NCI-H510A treated with DMSO at 0.1 percent for 48 hours (cell line): ENCODE measurements at places on chromosomes 1 and 21.
A peak's percentile ranks its signal among the peaks of the same experiment; 100 is the strongest.

DNA sequence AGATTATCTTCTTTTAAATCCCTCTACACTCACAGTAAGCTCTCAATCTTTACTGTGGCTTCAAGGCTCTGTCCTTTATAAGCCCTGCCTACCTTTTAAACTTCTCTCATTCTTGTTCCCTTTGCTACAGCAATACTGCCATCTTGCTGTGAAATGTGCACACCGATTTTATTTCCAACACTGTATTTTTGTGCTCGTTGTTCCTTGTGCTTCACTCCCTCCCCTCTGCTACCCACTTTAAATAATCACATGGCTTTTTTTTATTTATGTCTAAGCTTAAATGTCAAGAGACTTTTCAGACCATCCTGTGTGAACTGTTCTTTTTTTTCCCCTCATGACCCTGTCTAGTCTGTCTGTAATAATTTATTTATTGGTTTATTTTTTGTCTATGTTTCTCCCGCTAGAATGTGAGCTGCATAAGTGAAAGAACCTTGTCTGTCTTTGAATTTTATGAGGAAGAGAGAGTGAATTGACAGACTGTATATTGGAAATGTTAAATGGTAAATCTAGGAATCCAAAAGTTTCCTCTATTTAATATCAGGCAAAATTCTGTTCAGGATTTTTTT lies 45.7 kb downstream of the ABCD3 start:
- DNase-seq: peak; percentile 19

GRCh38 chr1:231027136-231027925 lies 12.7 kb downstream of the FAM89A start:
- DNase-seq: no peak

DNA sequence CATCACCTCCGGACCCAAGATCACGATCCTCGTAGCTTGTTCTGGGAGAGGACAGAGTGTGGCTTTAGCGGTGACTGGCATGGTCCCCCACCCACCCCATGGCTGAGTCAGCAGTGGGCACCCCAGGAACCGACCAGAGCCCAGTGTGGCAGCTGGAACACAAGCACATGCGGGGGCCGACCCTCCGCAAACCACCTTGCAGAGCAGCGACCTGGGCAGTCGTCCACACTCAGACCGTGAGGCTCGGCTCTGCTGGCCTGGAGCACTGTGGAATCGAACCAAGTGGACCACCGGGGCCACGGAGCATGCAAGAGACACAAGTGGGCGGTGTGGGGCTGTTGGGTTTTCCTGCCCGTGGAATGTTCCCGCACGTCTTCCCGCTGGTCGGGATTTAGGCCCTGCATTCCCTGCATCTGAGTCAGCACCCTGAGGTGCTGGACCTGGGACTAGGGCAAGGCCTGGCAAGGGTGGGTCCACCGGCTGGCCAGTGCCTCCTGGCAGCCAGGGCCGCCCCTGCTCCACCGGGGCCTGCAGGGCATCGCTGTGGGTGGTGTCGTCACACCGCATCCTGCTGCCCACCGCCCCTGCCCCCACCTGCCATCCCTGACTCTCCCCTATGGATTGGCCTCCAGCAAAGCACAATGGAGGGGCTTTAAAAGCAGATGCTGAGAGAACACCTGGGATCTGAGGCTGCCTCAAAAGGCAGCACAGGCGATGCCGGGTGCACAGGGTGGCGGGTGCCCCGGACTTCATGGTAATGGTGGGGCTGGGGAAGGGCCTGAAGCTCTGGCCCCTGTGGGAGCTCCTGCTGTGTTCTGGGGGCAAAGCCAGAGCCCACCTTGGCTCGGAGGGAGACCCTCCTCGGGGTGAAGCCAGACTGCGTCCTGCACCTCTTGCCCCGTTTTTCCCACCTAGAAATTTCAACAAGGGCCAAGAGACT lies 18.5 kb downstream of the MORN1 start:
- DNase-seq: no peak

GRCh38 chr21:27622631-27623030 lies 655.7 kb upstream of the ADAMTS5 start:
- DNase-seq: no peak

DNA sequence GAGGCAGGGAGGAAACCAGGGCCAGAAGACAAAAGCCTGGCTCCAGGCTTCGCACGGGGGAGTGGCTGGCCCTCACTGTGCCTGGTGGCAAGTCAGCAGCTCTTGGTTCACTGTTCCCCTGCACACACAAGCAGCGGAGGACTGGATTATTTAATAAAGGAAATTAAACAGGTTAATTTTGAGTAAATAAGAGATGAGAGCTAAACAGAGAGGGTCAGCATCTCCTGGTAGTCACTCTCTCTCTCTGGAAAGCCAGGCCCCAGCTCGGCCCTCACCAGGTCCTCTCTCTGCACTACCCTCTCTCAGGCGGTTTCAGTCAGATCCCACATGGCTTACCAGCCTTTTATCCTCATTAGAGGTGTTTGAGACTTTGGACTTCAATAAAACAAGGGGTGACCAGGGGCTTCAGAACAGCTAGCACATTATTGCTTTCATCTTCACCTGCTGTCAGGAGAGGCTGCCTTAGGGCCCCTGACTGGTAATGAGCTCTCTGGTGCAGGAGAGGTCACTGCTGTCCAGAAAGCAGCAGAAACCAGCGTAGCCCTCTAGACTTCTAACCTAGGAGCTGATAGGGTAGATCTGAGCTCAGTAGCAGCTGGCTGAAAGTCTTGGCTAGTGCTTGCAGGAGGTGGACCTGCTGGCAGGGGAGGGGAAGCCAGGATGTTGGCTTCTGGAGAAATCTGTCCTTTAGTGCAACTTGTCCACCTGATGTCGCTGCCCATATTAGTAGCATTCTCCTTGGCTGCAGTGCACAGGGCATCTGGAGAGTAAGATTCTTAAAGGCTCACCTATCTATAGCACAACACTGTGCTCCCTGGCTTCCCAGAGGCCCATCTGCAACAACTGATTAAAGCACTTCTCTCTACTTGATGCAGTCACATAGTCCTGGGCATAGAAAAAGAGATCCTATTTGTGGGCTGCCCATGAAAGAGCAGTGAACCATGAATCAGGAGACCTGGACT lies 45.9 kb downstream of the SYT6 start:
- DNase-seq: no peak

DNA sequence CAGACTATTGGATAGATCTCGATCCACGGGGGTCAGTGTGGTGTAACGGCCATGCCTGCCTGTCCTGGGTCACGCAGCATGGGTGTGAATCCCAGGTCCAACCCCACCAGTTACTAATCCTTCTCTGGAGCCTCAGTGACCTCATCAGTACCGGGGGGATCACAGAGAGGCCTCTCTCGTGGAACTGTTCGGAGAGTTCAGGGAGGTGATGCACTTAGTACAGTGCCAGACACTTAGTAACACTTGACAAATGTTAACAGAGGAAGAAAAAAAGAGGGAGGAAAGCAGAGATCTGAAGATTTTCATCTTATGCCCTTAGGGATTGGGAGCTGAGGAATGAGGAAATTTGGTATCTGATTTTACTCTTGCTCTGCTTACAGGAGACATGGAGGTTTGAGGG lies 2.9 kb downstream of the ABCA4 start:
- DNase-seq: no peak

DNA sequence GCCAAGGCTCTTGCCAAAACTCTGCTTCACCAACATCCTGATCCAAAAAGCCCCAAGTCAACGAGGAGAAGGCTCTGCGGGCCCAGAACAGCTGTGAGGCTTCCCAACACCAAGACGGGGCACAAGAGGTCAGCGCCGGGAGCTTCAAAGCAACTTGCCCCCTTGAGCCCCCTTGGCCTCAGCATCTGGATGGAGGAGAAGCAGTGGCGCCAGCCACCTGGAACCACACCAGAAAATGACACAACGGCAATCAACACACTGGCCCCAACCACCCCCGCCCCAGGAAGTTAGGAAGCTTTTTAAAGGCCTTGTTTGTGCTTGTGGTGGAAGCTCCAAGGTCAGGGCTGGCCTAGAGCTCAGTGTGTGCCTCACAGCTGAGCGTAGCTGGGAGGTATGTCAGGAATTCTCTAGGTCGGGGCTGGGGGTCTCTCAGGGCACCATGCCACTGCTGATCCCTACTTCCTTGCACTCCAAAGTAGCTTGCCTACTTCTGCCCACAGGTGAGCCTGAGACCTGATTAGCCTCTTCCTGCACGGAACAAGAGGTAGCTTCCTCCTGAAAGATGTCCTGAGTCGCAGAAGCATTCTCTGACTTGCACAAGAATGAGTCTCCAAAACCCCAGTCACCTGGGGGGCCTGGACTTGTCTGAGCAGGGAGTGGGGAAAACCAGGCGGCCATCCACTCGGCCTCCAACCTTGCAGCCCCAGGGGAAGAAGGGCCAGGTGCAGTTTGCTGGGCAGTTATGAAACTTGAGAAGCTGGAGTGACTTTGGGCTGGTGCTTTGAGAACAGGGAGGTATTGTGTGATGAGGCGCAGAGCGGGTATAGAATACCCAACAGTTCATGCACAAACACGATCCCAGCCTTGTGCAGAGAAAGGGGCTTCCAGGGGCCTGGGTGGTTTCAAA lies 9.7 kb upstream of the SRP9 start:
- DNase-seq: peak; percentile 79

DNA sequence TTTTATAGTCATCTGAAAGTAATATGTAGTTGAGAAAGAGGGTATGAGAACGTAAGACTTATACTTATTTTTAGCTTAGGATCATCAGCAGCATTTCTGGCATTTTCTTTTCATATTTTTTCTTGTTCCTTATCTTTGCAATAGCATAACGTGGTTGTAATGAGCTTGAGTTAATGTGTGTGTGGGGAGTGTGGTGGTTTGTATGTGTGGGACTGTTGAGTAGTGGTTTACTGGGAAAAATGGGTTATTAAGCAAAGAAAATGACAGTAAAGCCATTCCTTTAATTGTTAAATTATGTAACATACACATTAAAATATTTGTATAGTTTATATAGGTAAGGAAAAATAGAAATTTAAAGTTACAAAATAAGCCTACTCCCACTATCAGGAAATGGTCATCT lies 15.2 kb downstream of the PIP5K1A start:
- no peak for DNase-seq

- DNase-seq: no peak
Observed at GRCh38 chr1:193115629-193116227, 6.1 kb upstream of the CDC73 start.

DNA sequence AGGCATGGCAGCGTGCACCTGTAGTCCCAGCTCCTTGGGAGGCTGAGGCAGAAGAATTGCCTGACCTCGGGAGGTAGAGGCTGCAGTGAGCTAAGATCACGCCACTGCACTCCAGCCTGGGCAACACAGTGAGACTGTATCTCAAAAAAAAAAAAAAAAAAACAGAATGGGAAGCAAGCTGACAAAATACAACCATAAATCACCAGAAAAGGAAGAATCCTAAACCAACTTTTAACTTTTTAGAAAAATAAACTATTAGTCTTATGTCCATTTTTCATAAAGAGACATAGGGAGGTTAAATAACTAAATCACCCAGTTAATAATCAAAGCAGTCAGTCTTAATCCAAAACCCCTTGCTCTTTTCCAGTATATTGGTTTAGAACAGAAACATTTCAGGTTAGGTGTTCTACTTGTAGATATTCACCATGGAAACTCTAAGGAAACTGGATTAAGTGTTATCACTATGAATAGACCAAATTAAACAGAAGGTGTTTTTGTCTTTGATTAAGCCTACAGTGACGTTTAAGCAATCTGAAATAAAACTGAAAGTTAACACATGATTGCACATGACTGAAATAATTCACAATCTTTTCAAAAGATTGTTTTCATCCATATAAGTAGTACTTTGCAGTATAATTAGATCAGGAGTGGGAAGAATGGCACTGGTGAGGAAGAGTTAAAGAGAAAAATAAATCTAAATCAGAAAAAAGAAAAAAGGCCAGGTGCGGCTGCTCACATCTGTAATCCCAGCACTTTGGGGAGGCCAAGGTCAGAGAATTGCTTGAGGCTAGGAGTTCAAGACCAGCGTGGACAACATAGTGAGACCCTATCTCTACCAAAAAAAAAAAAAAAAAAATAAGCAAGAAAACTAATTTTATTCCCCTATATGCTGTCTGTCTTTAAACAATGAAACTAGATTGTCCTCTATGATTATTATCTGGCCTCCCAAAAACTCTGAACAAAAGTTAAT lies 9.6 kb downstream of the CDC42BPA start:
- DNase-seq: no peak

DNA sequence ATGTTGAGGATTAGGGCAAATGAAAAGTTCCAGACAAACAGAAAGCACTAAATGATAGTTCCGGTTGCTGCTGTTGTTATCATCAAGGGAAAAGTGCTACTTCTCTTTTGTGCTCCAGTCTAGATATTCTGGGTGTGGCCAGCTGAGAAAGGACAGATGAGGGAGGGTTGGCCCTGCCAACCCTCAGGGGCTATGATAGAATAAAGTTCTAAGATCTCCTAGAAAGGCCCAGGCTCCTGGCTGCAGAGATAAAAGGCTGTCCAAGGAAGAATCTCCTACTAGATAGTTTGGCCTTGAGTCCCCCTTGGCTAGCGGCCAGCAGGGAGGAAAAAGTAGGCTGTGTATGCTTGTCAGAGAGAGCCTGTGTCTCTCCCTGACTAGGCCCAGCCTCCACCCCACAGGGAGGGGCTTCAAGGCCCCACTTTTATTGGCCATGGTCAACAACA lies 31.5 kb downstream of the RIMS3 start:
- no peak for DNase-seq

DNA sequence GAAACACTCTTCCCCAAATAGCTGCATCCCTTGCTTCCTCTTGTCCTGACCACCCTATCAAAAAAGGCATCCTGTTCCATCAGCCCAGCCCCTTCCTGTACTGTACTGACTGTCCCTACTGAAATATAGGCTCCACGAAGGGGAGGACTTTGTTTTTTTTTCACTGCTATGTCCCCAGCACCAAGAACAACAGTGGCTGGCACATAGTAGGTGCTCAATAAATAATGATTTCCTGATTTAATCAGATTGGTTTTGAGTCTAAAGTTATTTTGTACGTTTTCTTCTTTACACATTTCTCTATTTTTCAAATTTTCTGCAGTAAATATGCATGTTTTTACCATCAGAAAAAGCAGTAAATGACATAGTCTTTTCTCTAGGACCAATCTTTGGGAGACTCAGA lies 73.9 kb downstream of the CD58 start:
- DNase-seq: no peak

DNA sequence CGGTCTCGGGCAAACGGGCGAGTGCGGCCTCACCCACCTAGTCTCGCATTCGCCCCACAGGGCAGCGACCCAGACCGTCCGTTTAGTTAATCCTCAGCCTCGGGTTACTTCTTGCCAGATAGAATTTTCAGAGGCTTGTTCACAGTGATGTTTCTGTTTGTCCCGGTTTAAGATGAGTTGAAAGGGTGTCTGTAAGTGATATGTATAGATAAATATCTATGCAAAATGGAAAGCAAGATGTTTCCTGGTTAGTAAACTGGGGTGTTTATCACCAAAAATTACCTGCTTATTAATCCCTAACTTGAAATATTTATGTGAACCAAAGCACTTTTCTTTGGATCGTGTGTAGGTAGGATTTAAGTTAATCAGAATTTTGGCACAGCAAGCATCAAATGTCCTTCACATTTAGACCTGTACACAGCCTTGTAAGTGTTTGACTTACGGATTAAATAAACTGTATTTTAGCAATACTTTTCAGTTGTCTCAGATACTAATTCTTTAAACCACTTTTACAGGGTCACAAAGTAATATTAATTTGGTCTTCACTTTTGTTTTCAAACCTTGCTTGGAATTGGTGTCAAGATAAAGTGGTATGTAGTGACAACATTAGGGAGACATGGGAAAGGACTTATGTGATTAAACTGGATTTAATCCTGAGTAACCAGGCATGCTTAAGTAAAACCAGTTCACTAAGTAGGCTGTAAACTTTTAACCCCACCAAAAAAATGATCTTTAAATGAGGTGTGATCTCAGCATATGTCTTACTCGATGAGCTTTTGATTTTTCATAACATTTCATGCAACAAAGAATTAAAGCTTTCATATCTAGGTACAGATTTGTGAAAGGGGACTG lies 914 bp downstream of the ZNF326 start:
- peak; percentile 88 for DNase-seq
